Bone marrow (tissue), 2 donors: ENCODE measurements at places on chromosomes 2 and 18.
A peak's percentile ranks its signal among the peaks of the same experiment; 100 is the strongest.

DNA sequence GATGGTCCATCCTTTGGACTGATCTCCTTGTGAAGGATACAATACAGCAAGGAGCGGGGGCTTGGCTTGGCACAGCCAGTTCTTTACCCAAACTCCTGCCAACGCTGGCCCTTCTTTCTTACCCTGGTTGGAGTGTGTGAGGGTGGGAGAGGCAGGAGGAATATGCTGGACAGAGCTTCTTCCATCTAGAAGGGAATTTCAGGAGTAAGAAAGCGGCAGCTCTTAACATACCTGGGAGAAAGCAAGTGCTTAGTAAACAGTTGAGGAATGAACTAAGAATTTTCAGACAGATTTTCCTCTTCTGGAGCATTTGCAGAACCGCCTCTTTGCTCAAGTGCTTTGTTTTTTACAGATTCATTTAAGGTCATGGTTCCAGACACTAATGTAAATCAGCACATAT lies 72.8 kb downstream of the NEDD4L start:
- DNase-seq, result no peak

DNA sequence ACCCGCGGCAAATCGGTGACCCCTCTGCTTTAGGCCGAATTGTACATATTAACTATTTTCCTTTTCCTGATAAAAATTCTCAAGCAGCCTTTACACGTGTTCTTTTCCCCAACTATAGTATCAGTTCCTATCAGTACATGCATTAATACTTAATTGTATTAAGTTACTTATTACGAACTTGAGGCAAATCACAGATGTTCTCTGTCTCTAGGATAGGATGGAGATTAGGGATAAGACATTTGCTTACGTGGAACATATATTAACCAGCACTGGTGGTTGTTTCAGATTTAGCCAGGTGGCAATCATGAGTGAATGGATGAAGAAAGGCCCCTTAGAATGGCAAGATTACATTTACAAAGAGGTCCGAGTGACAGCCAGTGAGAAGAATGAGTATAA lies 675 bp downstream of the GEMIN6 start:
- DNase-seq, result no peak

DNA sequence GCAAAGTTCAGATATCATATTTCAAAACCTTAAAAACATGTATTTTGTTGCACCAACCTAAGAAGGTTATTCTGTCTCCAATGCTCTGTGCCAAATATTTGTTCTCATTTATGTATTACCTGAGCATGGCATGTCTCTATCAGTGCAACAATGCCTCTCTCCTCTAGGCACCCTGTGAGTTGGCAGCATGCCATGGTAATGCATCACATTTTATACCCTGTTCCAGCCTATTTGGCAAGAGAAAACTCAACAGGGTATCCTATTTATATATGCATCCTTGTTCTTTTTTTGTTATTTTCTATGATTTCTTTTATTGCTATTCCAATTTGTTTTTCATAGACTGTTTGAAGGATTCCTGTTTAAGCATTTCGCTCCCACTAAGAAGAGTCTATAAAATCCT lies 126.3 kb upstream of the NRXN1 start:
- no peak for DNase-seq

- DNase-seq, result no peak
These were observed 57.5 kb downstream of the NOL10 start for GRCh38 chr2:10632230-10632629.

GRCh38 chr2:58860586-58860985 lies 619.5 kb upstream of the FANCL start:
- DNase-seq, result no peak

DNA sequence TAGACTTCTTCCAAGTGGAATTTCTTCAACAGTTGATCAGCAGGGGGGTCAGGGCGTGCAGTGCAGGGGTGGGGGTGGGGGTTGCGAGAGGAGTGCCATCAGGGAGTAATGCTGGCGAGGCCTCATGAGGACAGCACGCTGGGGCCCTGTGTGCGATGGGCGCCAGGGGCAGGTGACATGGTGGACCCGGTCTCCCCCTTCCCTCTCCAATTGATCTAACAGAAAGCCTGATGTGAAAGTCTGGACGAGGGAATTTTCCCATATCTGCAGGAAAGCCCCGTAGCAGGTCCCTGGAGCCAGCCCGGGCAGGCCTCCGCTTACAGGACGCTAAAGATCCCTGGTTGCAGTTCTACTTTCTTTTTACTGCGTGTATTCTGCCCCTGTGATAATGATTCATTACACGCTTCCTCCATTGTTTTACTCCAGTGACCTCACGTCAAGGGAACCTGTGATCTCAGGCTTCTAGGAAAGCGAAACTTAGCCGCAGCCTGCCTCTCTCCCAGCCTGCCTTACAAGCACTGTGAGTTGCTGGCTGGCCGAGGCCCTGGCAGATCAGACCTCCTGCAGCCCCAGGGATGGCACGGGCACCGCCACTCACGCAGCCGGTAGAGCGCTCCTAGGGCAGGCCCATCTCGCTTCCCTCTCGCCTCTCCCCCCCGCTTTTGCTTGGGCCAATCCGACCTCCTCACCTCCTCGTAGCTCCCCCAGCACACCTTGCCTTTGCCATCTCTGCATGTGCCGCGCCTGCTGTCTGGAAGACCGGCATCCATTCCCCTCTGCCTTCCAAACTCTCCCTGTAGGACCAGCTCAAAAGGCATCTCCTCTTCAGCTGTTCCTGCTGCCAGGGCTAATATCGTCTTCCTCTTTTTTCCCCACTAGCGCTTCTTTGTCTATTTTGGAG lies 19.2 kb downstream of the NEURL3 start:
- DNase-seq, result peak; percentile 95

- DNase-seq, result no peak
These were observed 57.4 kb upstream of the LDAH start for GRCh38 chr2:20880221-20880771.

GRCh38 chr2:197076652-197077051 lies 150.1 kb upstream of the PGAP1 start:
- DNase-seq, result no peak
